ENCODE measurements at places on chromosomes 7 and 10.

DNA sequence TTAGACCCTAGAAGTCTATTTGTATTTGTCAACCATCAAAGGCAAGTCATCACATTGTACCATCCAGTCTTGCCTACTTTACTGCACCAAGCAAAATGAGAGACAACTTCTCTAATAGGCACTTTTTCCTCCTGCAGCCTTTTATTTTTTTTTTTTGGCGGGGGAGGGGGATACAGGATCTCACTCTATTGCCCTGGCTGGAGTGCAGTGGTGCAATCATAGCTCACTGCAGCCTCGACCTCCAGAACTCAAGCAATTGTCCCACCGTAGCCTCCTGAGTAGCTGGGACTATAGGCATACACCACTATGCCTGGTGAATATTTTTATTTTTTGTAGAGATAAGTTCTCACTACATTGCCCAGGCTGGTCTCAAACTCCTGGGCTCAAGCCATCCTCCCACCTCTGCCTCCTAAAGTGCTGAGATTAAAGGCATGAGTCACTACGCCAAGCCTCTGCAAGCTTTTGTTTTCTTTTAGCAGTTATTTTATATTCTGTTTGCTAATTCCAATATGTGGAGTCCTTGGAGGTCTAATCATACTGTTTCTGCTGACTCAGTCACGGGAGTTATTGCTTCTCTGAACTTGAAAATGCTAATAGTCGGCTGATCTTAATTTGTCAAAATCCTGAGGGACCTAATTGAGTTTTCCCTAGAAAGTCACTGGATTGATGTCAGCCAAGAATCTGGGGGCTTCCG is 14.2 kb downstream of the KPNA7 start:
- DNase-seq, result peak; percentile 59

DNA sequence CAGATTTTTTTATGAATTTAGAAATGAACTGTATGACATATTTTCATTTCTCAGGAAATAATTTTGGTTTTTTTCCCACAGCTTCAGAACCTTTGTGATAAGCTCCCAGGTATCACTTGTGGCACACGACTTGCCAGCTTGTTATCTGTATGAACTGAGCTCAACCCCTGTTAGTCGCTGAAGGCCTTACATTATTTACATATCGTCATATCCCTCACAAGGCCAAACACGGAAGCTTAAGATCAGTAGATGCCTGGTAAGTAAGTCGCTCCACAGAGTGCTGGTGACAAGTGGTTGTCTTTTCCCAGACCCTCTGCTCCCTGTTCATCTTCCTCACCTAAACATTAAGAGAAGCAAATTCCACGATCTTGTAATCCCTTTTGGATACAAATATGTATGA is 55.2 kb downstream of the RAPGEF5 start:
- no peak for DNase-seq

DNA sequence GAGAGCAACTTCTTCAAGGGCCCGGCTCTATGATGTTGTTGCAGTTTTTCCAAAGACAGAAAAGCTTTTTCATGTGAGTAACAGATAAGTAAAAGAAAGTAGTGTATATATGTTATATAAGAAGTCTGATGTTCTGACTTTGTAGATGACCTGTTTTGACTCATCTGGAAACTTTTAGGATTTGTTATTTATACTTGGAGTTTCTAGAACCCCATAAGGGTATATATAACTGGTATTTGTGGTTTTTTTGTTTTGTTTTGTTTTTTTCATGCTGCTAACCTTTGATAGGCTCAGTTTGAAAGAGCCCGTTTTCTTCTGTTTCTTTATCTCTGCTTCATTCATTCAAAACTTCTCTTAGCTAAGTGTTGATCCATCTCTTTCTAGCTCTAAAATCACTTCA is 7.3 kb downstream of the RPP30 start:
- no peak for DNase-seq

DNA sequence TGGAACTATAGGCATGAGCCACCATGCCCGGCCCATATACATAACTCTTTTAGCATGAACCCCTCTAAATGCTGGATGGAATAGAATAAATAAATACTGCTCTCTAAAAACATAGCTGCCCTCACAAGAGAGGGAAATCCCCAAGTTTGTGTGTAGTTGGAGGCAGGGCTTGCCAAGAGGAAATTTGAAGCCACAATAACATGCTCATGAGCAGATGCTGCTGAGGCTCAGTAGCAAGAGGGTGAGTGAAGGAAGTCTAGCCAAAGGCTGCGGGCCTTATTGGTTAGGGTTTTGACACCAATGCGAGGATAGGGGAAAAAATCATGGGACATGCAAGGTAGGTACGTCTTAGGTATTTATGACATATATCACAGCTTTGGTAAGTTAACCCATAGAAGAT is 17.3 kb downstream of the TPK1 start:
- DNase-seq, result no peak

DNA sequence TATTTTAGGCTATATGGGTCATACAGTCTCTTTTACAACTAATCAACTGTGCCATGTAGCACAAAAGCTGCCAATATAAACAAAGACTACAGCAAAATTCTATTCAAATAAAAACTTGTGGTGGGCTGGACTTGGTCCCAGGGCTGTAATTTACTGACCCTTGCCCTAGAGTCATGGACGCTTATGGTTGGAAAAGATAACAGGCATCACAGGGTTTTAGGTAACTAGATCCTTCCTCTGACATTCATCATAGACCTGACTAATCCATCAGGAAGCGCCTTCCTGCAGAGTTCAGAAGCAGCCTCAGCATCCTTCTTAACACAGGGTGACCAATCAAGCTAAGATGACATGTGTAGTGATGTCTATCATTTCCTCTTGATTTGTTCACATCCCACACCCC is 40.2 kb upstream of the GPAM start:
- peak; percentile 40 for DNase-seq

- no peak for DNase-seq
Measured at GRCh38 chr7:126150278-126150958, 1102.3 kb downstream of the GRM8 start.

GRCh38 chr7:141549582-141549981 is 1.6 kb upstream of the AGK start:
- DNase-seq, result no peak

DNA sequence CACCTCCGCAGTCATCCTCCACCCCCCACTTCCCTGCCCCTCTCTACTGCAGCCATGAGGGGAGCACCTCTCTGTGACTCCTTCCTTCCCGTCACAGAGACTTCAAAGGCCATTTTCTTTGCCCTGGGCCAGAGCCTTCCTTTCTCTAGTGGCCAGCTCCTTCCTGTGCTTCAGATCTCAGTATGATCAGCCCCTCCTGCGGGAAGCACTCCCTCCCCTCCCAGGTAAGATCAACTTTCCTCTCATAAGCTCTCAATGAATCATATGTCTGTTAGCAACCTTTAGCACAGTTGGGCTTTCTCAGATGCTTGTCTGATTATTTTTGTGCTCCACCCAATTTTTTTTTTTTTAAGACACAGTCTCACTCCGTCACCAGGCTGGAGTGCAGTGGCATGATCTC is 241.0 kb upstream of the PRSS1 start:
- no peak for DNase-seq

All from ELR (cell line).